Central memory CD8-positive, alpha-beta T cell (primary cell): ENCODE measurements at places on chromosomes 6 and 20.
A peak's percentile ranks its signal among the peaks of the same experiment; 100 is the strongest.

DNA sequence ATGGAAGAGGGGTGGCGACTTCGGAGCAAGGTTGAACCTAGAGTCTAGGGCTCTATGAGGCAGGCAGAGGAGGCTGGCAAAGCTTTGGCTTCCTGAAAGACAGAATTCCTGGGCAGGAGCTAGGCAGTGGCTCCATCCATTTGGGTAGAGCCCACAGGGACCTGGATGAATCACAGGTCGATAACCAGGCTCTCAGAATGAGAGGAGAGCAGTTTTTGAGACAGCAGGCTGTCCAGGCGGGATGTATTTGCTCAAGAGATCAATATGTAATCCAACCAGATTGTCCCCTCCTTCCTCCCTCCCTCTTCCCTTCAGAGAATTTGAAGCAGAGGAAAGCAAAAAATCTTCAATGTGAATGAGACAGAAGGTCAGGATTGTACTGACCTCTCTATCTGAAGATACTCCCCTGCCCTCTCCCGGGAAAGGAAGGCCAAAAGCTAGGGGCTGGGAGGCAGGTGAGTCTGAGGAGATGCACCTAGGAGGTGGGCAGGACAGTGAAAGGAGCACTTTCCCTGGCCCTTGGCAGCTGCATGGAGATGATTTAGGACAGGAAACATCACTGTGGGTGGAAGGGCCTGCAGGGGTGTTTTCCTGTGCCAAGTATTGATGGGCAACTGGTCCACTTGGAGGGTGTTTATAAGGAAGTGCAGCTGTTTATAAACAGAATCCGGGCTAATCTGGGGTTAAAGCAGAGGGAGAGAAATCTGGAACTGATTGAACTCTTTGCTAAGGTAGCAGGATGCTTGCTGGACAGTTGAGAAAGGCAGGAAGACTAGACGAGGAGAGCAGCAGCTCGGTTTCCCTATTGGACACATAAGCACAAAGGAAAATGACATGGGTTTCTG lies 212.4 kb upstream of the LRFN2 start:
- H3K36me3 ChIP-seq = no peaks in the 10 kb centered on the region
- DNase-seq = no peak
- peaks cover 5% of the 10 kb centered on the region for H3K4me1 ChIP-seq
- H3K27ac ChIP-seq = peak overlapping the region; percentile 11

DNA sequence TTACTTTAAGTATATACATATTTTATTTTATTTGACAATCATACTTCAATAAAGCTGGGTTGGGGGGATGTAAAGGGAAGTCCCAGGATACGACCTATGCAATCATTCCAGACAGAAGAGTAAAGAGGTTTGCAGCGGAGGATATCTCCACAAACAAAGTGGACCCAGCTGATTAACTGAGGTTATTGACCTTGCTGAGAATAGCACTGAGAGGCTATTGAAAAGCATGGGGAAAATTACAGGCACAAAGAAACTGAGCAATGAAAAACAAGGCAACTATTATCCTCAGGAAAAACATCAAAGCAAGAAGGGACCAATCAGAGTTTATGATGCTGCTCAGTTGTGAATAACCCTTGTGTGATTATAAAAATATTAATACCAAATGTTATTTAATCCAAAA lies 32.6 kb downstream of the SERPINB1 start:
- H3K4me3 ChIP-seq = no peak overlapping the region
- H3K27me3 ChIP-seq = no peaks in the 10 kb centered on the region
- H3K27ac ChIP-seq = no peak overlapping the region
- no peaks in the 10 kb centered on the region for H3K36me3 ChIP-seq
- no peaks in the 10 kb centered on the region for H3K4me1 ChIP-seq
- no peak for DNase-seq

- H3K36me3 ChIP-seq = no peaks in the 10 kb centered on the region
- no peaks in the 10 kb centered on the region for H3K27me3 ChIP-seq
- H3K4me3 ChIP-seq = no peak overlapping the region
- H3K4me1 ChIP-seq = peaks cover 15% of the 10 kb centered on the region
- no peak for DNase-seq
Measured at GRCh38 chr6:139762587-139763031, 388.2 kb upstream of the CITED2 start.

- DNase-seq = no peak
- H3K27me3 ChIP-seq = peaks cover 77% of the 10 kb centered on the region
- H3K27ac ChIP-seq = no peak overlapping the region
- no peaks in the 10 kb centered on the region for H3K4me1 ChIP-seq
- H3K36me3 ChIP-seq = no peaks in the 10 kb centered on the region
- H3K4me3 ChIP-seq = no peak overlapping the region
Measured at GRCh38 chr6:88538130-88538706, 372.1 kb upstream of the CNR1 start.

- H3K27ac ChIP-seq = no peak overlapping the region
- H3K36me3 ChIP-seq = peaks cover 2% of the 10 kb centered on the region
- no peaks in the 10 kb centered on the region for H3K4me1 ChIP-seq
- no peak for DNase-seq
Measured at GRCh38 chr20:33793011-33793931, 17.9 kb upstream of the CHMP4B start.

- peaks cover 63% of the 10 kb centered on the region for H3K27me3 ChIP-seq
- DNase-seq = no peak
- H3K4me3 ChIP-seq = no peak overlapping the region
Measured at GRCh38 chr6:3610206-3610605, 141.3 kb downstream of the PXDC1 start.

DNA sequence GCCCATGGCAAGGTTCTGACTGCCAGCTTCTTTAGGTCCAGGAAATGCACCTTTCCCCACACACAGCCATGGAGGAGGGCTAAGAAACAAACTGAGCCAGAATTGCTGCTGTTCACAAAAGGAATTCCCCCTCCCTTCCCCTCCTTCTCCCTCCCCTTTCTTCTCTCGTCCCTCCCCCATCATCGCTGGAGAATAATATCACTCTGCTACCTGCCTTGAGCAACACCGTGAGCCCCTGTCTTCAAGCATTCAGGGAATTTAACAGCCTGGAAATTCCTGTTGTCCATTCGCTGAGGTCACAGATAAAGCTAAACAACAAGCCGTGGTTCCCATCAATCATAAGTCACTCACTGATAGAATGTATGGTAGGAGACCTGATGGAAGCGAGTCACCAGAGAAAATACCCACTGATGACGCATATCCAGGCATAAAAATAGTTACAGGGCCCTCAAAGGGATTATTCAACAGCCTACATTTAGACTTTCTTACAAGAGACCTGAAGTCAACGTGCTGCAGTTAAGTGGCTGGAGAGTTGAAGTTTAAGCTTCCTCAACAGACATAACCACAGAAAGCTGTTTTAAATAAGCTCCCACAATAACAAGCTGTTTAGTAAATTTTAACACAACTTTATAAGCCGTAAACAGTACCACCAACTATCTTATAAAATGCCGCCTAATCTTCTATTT lies 59.7 kb downstream of the HIVEP2 start:
- H3K4me1 ChIP-seq = peaks cover 60% of the 10 kb centered on the region
- H3K27me3 ChIP-seq = no peaks in the 10 kb centered on the region
- H3K27ac ChIP-seq = peak overlapping the region; percentile 90
- peak; percentile 59 for DNase-seq
- peak overlapping the region; percentile 76 for H3K4me3 ChIP-seq
- peaks cover 7% of the 10 kb centered on the region for H3K36me3 ChIP-seq

DNA sequence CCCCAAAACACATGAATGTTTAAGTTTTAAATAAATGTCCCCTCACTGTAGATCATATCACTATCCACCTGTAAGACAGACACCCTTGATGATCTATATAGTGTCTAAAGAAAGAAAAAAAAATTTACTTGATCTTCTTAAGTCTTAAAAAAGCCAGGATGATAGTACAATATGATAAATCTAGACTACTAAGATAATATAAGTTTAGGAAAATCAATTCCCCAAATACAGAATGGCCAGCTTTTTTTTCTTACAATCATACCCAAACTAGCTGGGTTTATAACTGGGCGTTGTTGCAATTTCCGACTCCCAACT lies 14.4 kb downstream of the ZNF217 start:
- peak overlapping the region; percentile 95 for H3K4me3 ChIP-seq
- no peak for DNase-seq
- peaks cover 75% of the 10 kb centered on the region for H3K36me3 ChIP-seq
- peak overlapping the region; percentile 92 for H3K27ac ChIP-seq
- H3K4me1 ChIP-seq = peaks cover 78% of the 10 kb centered on the region

DNA sequence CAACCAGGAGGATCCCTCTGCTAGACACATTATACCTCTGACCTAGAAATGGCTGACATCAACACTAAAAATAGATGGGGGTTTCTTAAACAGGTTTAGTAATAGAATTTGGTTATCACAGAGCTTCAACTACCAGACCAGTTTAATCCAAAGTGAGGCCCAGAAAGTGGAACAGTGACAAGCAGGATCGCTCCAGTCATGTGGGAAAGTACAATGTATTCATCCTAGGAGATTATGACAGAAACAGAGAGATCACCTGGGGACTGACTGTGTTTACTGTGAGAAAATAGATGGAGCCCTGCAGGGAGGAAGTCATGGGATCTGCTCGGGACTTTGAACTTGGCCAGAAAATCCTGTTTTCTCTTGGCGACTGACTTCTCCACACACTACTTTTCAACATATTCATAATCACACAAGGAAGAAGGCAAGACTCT lies 238.7 kb upstream of the SOX4 start:
- H3K27ac ChIP-seq = no peak overlapping the region
- H3K36me3 ChIP-seq = peaks cover 2% of the 10 kb centered on the region
- H3K4me3 ChIP-seq = no peak overlapping the region
- no peaks in the 10 kb centered on the region for H3K4me1 ChIP-seq
- no peak for DNase-seq

DNA sequence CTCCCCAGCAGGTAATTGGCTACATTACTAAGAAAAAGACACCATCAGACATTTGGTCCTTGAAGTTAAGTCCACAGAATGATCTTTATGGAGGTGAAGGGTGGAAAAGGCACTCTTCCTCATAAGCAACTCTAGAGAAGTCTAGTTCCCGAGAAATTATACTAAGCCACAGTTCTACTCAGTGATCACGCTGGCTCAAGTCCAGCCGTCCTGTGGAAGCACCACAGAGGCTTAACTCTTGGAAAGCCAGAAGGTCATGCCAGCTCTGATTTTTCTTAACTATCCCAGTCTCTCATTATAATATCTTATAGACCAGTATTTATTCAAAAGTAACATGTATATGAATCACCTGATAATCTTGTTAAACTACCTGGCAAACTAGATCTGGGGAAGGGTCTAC lies 258.5 kb downstream of the EYA4 start:
- H3K27ac ChIP-seq = no peak overlapping the region
- peaks cover 10% of the 10 kb centered on the region for H3K27me3 ChIP-seq
- H3K36me3 ChIP-seq = no peaks in the 10 kb centered on the region
- no peak for DNase-seq
- H3K4me1 ChIP-seq = no peaks in the 10 kb centered on the region

GRCh38 chr6:3849681-3850450 lies 693 bp downstream of the FAM50B start:
- peaks cover 19% of the 10 kb centered on the region for H3K4me1 ChIP-seq
- H3K4me3 ChIP-seq = peak overlapping the region; percentile 70
- H3K27ac ChIP-seq = peak overlapping the region; percentile 46
- no peak for DNase-seq
- H3K36me3 ChIP-seq = peaks cover 9% of the 10 kb centered on the region

GRCh38 chr20:11001764-11002540 lies 328.2 kb upstream of the JAG1 start:
- no peak overlapping the region for H3K4me3 ChIP-seq
- H3K27ac ChIP-seq = no peak overlapping the region
- no peaks in the 10 kb centered on the region for H3K27me3 ChIP-seq
- no peaks in the 10 kb centered on the region for H3K4me1 ChIP-seq
- no peaks in the 10 kb centered on the region for H3K36me3 ChIP-seq

- H3K27ac ChIP-seq = no peak overlapping the region
- DNase-seq = no peak
- H3K36me3 ChIP-seq = no peaks in the 10 kb centered on the region
Measured at GRCh38 chr20:57753332-57754164, 43.7 kb upstream of the PMEPA1 start.
